Stimulated activated CD4-positive, alpha-beta T cell treated with anti-CD3 and anti-CD28 coated beads, Interleukin-4, amount 100 ng/mL, for 48 hours (primary cell): ENCODE measurements at places on chromosomes 5 and 9.

GRCh38 chr9:124163760-124164255, 93.9 kb upstream of the NEK6 start:
- DNase-seq: no peak

DNA sequence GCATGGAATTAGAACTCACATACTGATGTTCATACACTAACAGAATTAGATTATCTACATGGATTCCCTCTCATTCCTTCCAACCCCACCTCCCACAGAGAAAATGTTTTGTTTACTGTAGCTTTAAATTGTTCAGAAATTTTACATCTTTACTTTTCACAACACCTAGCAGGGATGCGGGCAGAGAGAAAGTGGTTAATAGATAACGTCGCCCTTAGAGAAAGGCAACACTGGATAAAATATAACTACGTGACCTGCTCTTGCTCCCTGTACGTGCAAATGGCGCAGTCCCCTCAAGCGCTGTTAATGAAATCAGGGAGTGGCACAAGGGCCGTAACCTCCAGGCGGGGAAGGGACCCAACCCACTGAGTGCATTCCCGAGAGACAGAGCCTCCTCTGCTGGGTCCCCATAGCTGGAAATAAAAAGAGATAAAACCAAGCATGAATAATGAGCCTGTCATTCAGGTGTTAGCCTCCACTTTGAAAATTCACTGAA, 125.3 kb upstream of the DAPK1 start:
- DNase-seq: no peak

GRCh38 chr9:69180670-69181069, 6.6 kb downstream of the TJP2 start:
- DNase-seq: peak; percentile 42

- DNase-seq: no peak
Observed at GRCh38 chr5:95718203-95718602, 12.9 kb upstream of the RHOBTB3 start.

DNA sequence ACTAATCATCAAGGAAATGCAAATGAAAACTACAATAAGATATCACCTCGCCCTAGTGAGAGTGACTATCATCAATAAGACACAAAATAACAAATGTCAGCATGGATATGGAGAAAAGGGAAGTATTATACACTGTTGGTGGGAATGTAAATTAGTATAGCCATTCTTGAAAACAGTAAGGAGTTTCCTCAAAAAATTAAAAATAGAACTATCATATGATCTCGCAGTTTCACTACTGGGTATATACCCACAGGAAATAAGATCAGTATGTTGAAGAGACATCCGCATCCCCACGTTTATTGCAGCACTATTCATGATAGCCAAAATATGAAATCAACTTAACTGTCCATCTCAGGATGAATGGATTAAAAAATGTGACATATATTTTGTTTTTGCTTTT, 31.6 kb upstream of the STK32A start:
- no peak for DNase-seq
